Activated CD8-positive, alpha-beta memory T cell treated with anti-CD3 and anti-CD28 coated beads for 4 hours (primary cell): ENCODE measurements at places on chromosomes 1 and 21.

DNA sequence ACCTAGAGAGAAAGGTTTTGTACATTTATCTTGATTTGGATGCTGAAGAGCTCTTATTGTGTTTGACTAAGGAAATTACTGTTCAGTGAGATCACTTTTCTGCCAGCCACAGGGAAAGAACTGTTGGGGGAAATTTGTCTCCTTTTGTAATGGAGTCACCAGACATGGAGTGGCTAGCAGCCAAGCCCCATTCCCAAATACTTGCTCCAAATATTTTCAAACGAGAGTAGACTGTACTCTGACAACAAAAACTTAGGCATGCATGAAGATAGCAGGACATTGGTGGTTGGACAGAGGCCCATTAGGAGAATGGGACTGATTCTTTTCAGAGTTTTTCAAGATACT, 21.1 kb downstream of the IPO9 start:
- no peak for DNase-seq

DNA sequence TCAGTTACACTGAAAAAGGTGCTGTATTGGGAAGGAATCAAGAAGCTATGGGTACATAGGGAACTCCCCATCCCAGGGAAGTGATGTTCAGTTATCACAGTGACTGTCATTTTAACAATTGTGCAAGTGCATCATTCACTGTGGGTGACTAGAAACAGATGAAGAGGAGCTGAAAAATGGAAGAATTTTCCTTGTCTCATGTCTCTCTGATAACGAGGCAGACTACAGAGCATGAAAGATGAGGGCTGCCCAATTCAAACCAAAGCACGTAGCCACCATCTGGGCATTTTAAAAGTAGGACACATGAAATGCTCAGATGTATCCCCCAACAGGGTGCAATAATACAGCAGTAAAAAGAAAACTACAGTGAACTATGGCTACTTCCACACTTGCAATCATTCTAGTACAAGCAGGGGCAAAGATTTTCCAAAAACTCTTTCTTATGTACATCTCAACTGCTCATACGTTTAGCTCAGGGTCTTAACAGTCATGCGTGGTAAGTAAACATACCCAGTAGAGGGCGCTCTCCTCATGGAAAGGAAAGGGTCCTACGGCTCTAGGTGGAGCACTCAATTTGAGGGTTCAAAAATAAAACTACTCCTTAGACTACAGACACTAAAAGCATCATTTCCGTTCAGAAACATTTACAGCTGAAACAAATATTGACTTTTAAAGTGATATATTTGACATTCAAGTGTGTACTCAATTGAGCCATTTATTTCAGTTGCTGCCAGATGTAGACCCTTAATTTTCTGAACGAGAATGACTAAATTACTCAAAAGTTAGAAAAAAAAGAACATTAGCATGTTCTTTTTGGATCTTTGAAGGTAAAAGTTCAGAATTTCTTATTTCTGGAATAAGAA, 143.2 kb downstream of the KCTD3 start:
- no peak for DNase-seq

DNA sequence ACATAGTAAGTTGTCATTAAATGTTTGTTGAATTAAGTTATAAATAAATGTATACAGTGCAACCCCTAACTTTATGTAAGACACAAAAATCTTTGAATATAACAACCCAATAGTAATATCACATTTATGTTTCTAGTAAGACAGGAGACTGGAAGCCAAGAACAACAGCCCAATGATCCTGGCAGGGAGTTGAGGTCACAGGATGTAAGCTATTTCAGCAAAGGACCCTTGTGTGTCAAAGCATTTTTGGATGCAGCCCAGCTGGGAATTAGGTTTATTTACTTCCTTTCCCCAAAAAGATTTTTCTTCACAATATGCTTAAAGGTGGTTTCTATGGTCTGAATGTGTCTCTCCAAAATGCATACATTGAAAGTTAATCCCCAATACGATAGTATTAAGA, 34.0 kb upstream of the ABCA4 start:
- no peak for DNase-seq

- DNase-seq: no peak
Observed at GRCh38 chr1:26602378-26602959, 72.9 kb downstream of the RPS6KA1 start.

- no peak for DNase-seq
Observed at GRCh38 chr1:67888216-67889106, 55.2 kb upstream of the GNG12 start.

GRCh38 chr1:41661428-41662060, 177.1 kb upstream of the EDN2 start:
- no peak for DNase-seq

- DNase-seq: no peak
Observed at GRCh38 chr1:22607154-22607553, 29.3 kb upstream of the C1QA start.

- DNase-seq: no peak
Observed at GRCh38 chr1:99554727-99555126, 91.2 kb upstream of the PALMD start.

DNA sequence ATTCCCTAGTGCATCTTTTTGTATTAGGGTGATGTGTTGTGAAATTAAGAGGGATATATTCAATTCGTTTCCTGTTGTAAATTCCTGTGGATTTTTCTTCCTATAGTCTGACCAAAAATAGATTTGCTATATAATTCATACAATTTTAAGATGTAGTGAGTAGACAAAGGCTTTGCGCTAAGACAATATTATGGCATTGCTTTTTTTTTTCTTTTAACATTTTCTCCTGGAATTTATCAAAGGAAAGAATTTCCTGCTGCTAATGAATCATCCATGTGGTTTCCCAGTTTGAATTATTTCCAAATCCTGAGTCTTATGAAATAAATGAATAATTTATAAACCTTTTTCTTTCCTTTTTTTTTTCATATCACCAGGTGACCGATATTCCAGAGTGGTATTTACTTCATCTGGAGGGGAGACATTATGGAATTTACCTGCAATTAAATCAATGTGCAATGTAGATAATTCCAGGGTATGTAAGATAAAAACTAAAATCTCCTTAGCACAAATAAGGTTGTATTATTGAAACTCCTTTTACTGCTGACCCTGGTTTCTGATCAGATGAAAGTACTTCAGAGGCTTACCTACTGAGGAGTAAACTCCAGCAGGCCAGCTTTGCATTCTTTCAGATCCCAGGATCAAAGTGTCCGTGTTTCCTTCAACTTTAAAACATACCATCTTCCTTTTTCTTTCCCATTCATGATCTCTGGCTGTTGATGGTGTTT, 148.4 kb downstream of the TLR5 start:
- DNase-seq: no peak

DNA sequence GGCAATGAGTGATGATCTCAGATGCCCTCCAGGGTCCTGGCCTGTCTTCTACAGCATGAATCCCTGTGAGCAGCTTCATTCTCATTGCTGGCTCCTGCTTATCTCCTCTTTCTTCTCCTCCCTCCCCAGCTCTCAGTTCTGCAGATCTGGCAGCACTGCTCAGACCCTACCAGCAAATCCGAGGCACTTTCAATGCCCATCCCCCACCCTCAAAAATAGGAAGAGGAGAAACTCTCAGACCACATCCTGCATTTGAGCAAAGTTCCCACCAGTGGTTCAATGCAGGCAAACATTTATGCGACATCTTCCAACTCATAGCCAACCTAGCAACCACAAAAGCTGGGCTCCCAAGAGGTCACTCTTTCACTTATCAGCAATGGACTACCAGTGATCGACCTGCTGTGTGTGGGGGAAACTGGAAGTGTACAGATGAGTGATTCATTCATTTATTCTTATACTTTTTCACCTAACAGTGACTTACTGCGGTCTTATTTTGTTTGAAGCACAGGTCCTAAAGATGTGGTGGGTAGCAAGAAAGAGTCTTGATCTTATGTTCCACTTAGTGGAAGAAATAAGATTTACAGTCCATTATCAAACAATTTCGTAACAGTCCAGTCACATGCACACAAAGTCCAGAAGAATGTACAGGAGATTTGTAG, 5.8 kb upstream of the CHI3L2 start:
- no peak for DNase-seq

GRCh38 chr1:84366786-84367185, 31.5 kb upstream of the DNASE2B start:
- no peak for DNase-seq

DNA sequence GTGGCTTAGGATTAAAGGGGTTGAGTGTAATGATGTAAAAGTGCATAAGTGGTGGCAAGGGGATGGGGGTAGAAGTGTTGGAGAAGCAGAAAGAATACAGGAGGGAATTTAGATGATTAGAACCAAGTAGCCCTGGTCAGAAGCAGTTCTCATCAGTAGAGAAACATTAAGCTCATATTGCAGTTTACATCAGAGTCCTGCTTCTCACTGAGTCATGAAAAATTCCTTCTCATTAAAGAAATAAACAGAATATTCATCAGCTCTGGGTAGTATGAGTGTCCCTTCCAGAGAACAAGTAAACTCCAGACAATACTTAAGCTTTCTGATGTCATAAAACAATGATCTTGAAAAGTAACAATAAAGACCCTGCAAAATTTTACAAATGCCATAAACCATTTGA, 36.5 kb downstream of the LRRIQ3 start:
- DNase-seq: no peak

DNA sequence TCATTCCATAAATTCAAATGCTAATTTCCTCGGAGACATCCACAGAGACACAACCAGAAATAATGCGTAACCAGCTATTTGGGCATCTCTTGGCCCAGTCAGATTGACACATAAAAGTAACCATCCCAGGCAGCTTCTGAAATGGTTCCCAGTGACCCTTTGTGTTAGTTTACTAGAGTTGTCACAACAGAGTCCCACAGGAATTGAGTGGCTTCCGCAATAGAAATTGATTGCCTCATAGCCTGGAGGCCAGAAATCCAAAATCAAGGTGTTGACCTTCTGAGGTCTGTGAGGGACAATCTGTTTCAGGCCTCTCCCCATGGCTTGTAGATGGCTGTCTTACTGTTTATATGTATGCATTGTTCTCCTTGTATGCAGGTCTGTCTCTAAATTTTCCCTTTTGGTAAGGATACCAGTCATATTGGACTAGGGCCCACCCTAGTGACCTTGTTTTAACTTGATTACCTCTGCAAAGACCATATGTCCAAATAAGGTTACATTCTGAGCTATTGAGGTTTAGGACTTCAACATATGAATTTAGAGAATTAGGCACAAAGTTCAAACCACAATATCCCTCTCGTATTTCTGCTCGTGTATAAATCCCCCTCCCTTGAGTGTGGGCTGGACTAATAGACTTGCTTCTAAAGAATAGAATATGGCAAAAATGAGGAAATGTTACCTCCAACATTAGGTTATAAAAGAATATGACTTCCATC, 78.2 kb upstream of the FGGY start:
- DNase-seq: no peak

DNA sequence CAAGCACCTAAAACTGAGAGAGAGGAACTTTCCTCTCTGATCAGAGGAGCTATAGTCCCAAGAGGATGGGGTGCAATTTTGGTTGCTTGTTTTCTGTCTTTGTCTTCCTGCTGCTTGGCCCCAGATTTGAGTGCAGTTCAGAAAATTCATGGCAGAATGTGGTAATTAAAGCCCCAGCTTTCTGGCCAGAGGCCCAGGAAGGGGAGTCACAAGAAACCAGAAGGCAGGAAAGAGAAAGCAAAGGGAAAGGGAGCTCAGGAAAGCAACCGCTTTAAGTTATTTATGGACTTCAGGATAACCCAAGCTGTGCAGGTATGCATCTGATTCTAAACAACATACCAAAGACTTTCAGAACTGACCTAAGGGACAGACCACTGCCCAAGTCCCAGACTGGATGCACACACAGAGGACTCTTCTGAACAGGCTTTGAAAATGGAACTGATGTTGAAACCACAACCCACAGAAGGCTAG, 88.8 kb downstream of the ST3GAL3 start:
- no peak for DNase-seq
